ENCODE measurements at places on chromosomes 4 and X. TPM values are rescaled to one million over a fixed set of nuclear protein-coding genes. Genes with fewer than 3 reads are reported as not detected.

The IL3RA gene
- total RNA-seq: 2.8 TPM

The PRDM5 gene
- 15.0 TPM for total RNA-seq

The PRR32 gene
- total RNA-seq: not detected

The PASD1 gene
- total RNA-seq: not detected

The ADRA2C gene
- 0.71 TPM for total RNA-seq

The ARHGAP6 gene
- 47.6 TPM for total RNA-seq

The TIGD4 gene
- 0.41 TPM for total RNA-seq

The NOX1 gene
- 0.33 TPM for total RNA-seq

The F9 gene
- not detected for total RNA-seq

The SLC49A3 gene
- total RNA-seq: 4.3 TPM

The GUCY1B1 gene
- 61.1 TPM for total RNA-seq

The MTMR8 gene
- total RNA-seq: 3.8 TPM

The VGLL1 gene
- total RNA-seq: not detected

- H3K27ac ChIP-seq: peak overlapping the region; percentile 79
- peak; percentile 73 for DNase-seq
Measured at GRCh38 chrX:39756086-39756883, 341.5 kb downstream of the BCOR start.

DNA sequence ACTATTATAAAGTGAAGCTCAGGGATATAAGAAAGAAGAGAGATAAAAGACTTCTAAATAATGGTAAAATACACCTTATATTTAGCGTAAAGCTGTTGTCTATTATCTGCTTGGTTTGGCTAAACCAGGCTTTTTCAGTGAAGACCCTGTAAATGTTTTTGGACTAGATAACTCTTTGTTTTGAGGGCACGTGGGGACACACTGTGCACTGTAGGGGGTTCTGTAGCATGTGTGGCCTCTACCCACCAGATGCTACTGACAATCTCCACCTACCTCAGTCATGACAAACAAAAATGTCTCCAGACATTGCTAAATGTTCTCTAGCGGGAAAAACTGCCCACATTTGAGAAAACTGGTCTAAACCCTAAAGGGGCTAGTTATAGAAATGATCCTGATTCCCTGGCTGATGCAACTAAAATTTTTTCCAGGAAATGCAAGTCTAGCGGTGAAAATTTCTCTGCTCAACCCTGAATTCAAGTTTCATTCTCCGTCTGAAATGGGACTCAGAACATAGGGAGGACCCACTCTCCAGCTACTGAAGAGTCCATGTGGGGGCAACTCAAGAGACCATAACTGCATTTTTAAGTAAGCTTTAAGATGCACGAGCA is 355.2 kb upstream of the RASGEF1B start:
- no peak for DNase-seq
- no peaks in the 10 kb centered on the region for H3K4me1 ChIP-seq
- H3K27me3 ChIP-seq: no peaks in the 10 kb centered on the region
- H3K4me3 ChIP-seq: no peak overlapping the region

DNA sequence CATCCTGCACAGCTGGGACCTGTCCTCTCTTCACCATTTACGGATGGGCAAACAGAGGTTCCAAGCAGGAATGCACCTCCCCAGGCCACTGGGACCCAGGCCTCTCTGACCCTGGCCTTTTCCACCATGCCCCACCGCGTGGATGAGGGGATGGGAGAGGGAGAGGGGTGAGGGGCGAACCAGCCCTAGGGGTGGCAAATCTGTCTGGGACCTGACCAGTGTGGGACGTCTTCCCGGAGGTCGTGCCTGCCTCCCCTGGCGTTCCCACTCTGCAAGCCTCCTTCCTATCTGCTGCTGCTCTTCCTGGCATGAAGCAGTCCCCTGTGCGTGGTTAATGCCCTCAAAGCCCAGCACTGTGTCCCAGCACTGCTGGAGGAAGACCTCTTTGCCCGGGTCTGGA is 35.9 kb downstream of the ABLIM2 start:
- H3K27ac ChIP-seq: no peak overlapping the region
- no peaks in the 10 kb centered on the region for H3K36me3 ChIP-seq
- no peaks in the 10 kb centered on the region for H3K4me1 ChIP-seq
- no peak for DNase-seq
- H3K4me3 ChIP-seq: no peak overlapping the region

DNA sequence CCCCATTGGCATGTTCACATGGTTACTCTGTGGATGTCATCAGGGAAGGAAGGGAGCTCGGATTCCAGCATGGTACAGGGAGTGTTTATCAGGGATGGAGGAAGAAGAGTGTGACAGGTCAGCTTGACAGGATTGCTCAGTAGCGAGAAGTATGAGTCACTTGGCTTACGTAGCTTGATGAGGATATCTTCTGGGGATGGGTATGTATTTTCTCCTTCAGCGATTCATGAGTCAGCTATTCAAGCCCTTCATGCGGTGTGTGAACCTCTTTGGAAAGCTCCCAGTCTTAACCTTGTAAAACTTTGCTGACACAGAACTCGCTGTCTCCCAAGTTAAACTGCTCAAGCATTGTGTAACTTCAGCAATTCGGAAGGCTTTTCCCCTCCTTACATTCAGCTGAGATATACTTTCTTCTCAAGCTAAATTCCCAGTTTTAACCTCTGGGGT is 275.4 kb downstream of the ARHGAP10 start:
- no peaks in the 10 kb centered on the region for H3K27me3 ChIP-seq
- H3K27ac ChIP-seq: no peak overlapping the region
- H3K4me3 ChIP-seq: no peak overlapping the region

- peaks cover 3% of the 10 kb centered on the region for H3K4me1 ChIP-seq
- DNase-seq: no peak
- H3K4me3 ChIP-seq: no peak overlapping the region
- no peaks in the 10 kb centered on the region for H3K27me3 ChIP-seq
Measured at GRCh38 chrX:47179928-47180255, 13.7 kb upstream of the UBA1 start.

DNA sequence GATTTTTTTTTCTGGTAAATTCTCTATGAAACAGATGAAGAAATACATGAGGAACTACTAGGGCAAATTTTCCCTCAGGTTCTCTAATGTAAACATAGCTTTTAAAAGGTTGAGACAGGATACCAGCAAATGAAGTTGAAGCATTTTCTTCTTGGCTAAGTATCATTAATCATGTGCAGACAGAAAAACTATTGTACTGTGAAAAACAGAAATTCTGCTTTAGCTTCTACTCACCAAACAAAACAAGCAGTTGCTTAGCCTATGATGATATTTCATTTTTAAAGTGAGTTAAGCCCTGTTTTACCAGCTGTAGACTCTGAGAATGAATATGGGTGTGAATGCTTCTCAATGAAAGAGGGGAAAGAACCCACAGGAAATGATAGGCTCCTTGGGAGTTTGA is 358.9 kb downstream of the TRAM1L1 start:
- no peaks in the 10 kb centered on the region for H3K4me1 ChIP-seq
- H3K36me3 ChIP-seq: no peaks in the 10 kb centered on the region
- H3K27me3 ChIP-seq: no peaks in the 10 kb centered on the region
- H3K4me3 ChIP-seq: no peak overlapping the region
- no peak for DNase-seq

DNA sequence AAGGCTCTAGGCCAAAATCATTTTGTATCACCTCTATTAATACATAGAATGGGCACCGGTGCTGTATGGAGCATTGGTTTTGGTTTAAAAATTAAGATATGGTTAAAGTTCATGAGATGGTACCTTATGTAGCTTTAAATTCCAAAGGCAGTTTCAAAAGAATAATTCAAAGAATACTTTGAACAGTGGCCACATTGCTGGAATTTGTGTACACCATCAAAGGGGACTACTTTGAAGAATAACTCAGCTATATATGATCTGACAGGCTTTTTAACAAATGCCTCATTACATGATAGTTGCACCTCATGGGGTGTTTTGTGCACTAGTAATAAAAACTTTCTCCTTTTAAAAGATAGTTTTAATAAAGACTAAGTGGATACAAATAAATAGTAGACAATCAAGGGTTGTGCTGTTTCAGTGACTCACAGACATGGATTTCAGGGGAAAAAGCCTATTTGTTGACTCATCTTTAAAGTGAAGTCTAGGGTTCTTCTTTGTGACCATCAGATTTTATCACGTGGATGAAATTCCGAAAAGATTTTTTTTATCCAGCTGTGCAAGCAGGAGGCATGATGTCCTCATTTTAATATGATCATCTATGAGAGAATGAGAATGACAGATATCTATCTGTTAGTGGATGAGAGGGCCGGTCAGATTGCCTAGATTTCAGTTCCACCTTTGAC is 12.8 kb downstream of the MTM1 start:
- no peaks in the 10 kb centered on the region for H3K27me3 ChIP-seq
- H3K4me1 ChIP-seq: no peaks in the 10 kb centered on the region
- no peak overlapping the region for H3K4me3 ChIP-seq
- no peaks in the 10 kb centered on the region for H3K36me3 ChIP-seq

DNA sequence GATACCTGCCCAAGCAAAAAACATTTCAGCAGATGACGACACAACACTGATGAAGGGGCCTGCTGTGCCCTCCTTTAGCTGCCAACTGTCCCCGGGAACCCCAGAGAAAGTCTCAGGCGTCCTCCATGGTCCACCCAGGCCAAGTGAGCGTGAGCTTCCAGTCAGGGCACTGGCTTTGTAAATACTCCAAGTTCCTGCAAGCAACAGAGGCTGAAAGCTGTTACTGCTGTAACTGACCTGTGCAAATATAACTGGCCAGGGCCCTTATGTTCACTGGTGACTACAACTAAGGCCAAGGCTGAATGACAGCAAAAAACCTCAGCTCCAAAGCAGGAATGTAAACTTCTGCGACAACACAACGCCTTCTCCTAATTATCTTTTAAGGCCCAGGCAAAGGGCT is 8.2 kb downstream of the WDR1 start:
- DNase-seq: no peak
- H3K27ac ChIP-seq: peak overlapping the region; percentile 97
- no peak overlapping the region for H3K4me3 ChIP-seq
- H3K36me3 ChIP-seq: peaks cover 39% of the 10 kb centered on the region
- H3K4me1 ChIP-seq: peaks cover 100% of the 10 kb centered on the region

DNA sequence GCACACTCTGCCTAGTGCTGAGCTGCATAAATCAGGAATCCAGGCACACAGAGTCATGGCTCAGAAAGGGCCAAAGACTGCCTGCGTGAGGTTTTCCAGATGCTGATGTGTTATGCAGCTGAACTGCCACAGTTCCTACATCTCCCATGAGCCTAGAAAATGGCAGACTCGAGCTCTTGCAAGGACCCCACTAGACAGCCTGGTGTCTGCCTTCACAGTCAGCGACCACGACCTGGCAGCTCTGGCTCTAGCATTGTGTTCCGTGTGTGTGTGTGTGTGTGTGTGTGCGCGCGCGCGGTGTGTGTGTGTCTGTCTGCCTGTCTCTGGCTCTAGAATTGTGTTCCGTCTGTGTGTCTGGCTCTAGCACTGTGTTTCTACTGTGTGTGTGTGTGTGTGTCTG is 203.6 kb upstream of the AGTR2 start:
- H3K4me1 ChIP-seq: no peaks in the 10 kb centered on the region
- H3K4me3 ChIP-seq: no peak overlapping the region
- H3K27ac ChIP-seq: peak overlapping the region; percentile 85
- H3K27me3 ChIP-seq: no peaks in the 10 kb centered on the region
- DNase-seq: no peak
- H3K36me3 ChIP-seq: no peaks in the 10 kb centered on the region

- DNase-seq: no peak
- no peaks in the 10 kb centered on the region for H3K36me3 ChIP-seq
- H3K27ac ChIP-seq: no peak overlapping the region
Measured at GRCh38 chrX:25663701-25664100, 474.4 kb upstream of the MAGEB18 start.

DNA sequence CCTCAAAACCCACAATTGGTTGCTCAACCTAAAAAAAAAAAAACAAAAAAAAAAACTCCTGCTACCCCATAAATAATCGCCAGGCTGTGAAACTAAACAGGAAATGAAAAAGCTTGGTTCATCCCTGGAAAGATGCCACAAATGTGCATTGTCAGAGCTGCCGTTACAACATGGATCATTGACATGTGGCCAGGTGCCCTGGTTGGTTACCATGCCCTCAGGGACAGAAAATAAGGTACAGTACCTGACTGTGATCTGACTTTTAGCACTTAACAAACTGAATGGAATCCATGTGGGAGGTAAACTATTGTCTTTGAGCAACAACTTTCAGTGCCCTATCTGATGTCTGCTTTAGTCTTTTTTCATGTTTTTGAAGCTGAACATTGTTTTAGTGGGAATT is 118.0 kb upstream of the RPL34 start:
- DNase-seq: no peak
- H3K4me3 ChIP-seq: no peak overlapping the region
- H3K27ac ChIP-seq: no peak overlapping the region

DNA sequence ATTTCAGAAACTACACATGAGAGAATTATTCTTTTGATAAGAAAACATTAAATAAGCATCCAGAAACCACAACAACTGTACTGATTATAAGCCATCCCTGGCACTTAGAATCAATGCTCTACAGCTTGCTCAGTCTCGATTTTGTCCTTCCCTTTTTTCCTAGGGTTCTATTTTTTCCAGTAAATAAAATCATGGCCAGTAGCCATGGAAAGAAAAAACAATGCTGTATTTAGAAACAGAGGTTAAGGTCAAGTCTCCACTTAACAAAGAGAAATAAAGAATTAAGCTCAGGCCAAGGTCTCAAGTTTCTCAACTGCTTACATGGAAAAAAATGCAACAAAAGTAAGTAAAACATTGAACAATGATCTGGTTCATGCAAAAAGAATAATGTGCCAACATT is 38.7 kb upstream of the GRID2 start:
- no peaks in the 10 kb centered on the region for H3K36me3 ChIP-seq
- DNase-seq: no peak
- no peaks in the 10 kb centered on the region for H3K27me3 ChIP-seq
- no peak overlapping the region for H3K4me3 ChIP-seq

DNA sequence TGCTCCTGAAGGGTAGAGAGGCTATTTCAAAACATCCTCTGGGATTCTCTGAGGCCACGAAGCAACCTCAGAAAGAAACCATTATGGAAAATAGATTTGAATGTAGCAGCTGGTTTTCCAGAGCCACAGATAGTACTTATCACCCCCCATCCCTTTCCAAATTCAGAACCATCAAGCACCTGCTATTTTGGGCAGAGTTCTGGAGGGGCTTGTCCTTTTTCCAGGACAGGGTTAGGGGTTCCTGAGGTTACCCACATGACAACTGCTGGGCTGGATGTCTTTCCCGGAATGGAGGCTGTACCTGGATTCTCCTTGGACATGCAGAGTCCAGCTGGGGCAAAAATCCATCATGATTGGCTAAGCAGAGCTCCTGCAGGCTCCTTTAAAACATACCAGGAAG is 22.0 kb upstream of the ZXDA start:
- no peak overlapping the region for H3K4me3 ChIP-seq
- H3K27me3 ChIP-seq: no peaks in the 10 kb centered on the region
- H3K27ac ChIP-seq: no peak overlapping the region
- no peaks in the 10 kb centered on the region for H3K36me3 ChIP-seq
- no peak for DNase-seq
- H3K4me1 ChIP-seq: no peaks in the 10 kb centered on the region

DNA sequence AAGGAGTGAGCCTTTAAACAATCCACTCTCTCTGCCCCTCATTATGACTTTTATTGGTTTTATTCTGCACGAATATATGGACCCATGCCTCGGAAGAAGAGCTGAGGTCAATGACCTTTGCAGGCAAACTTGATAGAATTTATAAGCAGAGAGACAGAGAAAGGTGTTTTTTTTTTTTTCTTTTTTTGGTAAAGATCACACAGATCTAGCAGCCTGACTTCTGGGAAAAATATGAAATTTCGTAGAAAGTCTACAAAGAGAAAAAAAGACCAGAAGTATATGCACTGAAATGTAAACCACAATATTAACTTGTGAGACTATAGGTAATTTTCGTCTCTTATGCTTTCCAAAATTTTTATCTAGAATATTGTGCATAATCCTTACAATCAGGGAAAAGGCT is 61.6 kb downstream of the LEF1 start:
- DNase-seq: no peak
- H3K36me3 ChIP-seq: no peaks in the 10 kb centered on the region
- H3K4me1 ChIP-seq: no peaks in the 10 kb centered on the region

All from sigmoid colon (tissue), 7 donors.